Stimulated activated CD8-positive, alpha-beta memory T cell treated with anti-CD3 and anti-CD28 coated beads, Interleukin-7, amount 100 ng/mL, for 24 hours (primary cell): ENCODE measurements at places on chromosomes 12 and 14.
A peak's percentile ranks its signal among the peaks of the same experiment; 100 is the strongest.

GRCh38 chr12:62123721-62124203 is 136.4 kb upstream of the USP15 start:
- DNase-seq = no peak

DNA sequence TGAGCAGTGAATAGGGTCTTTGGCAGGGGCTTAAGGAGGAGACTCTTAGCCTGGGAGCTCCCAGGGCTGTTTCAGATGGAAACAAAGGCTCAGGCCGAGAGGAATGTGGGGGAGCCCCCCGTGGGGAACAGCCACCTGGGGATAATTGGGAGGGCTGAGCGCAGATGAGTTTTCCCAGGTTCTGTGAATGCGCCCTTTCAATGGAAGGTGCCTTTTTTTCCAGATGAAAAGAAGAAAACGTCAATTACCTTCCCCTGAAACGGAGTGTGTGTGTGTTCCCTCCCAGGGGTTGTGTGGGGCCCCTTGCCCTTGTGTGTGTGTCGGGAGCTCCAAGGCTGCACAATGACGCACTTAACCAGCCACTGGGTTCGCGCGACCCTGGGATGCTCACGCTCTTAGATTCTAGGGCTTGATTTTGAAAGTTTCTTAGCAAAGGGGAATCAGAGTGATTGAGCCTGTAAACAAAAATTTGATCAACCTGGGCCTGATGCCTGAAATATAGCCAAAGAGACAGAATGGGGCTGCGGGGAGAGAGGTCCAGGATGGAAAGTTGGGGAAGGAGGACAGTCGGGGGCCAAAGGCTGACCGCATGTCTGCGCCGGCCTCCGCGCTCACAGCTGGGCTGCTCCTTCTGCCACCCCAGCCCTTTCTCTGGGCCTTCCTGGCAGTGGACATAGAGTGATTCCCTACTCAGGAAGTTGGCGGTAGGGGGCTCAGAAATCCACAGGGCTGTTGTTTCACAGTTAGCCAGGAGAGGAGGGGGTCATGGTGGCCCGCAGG is 14.6 kb downstream of the MEG3 start:
- DNase-seq = no peak

DNA sequence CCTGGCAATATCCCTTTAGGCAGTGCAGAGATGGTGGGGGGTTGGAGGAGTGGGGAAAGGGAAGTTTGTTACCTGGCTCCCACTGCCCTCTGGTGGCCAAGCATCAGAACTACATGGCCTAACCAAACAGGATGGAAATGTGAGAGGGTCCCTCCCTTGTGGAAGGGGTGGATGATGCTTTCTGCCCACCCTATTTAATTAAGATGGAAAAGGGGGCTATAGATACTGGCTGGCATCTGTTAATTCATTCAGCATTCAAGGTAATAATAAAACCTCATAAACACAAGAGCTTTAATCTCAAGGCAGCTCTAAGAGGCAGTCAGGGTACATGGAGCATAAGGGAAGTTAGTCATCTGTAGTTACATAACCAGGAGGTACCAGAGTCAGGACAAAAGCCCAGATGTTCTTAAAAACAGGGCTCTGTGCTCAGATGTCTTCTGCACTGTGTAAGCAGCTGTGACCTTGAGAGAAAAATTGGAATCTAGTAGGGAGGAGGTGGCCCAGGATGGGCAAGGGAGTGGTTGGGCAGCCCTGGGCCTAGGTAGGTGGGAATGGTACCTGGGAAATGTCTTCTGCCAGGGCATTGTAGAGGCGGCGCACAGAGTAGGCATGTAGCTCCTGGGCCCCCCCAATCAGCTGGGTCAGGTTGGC is 4.6 kb downstream of the AP1G2 start:
- peak; percentile 34 for DNase-seq

- no peak for DNase-seq
Observed at GRCh38 chr14:48665077-48665784, 920.9 kb downstream of the RPS29 start.

GRCh38 chr14:77183896-77184295 is 2.3 kb downstream of the TMEM63C start:
- no peak for DNase-seq

DNA sequence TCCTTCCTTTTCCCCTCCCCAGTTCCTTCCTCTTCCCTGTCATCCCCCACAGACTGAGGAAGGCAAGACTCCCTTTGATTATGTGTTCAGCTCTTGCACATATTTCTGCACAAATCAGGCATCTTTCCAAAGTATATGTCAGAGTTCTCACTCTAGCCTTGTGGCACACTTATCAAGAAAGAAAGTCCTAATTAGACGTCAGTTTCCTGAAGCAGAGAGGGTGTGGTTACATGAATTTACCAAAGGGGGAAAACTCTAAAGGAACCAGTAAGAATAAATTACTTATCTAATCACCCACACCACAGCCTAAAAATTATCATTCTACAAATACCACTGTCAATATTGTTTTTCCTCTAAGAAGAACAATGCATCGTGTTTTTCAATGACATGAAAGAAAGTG is 120.7 kb upstream of the GRIP1 start:
- DNase-seq = no peak

DNA sequence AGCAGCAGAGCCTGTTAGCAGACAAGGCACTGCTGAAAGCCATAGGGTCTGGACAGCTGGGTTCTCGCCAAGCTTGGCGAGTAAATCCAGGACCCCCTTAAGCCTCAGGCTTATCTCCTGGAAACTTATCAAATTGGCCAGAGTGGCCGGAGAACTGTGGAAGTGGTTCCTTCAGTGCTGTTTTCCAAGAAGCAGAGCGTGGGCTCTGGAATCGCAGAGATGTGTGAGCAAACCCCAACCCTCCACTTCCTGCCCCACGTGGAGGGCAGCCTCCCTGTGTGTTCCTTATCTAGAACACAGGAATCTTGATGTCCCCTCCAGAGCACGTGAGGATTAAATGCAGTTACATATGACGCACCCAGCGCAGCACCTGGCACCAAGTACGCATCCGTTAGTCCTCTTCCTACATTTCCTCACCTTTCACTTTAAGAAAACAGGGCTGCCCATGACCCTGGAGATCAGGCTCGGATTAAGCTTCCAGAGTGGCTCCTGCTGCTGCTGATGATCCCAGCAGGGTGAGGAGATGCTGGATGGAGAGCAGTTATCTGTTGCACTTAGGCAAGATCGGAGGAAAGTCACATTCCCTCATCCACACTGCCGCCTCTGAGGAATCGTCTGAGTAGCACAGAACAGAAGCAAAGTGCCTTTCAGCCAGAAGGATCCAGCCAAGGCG is 35.0 kb downstream of the MMAB start:
- no peak for DNase-seq

GRCh38 chr12:19066475-19067001 is 63.0 kb upstream of the PLEKHA5 start:
- DNase-seq = no peak

DNA sequence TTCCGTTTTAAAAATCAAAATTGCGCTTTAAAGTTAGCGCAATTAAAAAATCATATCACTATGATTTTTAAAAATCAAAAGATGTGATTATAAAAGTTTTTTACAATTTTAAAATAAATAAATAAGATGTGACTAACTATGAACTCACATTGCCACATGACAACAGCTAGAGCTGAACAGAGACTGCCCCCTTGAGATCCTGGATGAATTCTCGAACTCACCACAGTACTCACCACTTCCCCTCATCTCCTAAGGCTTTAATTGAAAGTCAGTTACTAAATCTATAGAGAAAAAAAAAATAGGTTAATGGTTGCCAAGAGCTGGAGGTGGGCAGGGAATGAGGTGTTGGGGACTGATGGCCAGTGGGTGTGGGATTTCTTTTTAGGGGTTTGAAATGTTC is 384.2 kb downstream of the ZFP36L1 start:
- no peak for DNase-seq

GRCh38 chr12:3896356-3896755 is 23.2 kb upstream of the PARP11 start:
- DNase-seq = no peak

GRCh38 chr12:132155771-132156572 is 11.7 kb downstream of the NOC4L start:
- no peak for DNase-seq

DNA sequence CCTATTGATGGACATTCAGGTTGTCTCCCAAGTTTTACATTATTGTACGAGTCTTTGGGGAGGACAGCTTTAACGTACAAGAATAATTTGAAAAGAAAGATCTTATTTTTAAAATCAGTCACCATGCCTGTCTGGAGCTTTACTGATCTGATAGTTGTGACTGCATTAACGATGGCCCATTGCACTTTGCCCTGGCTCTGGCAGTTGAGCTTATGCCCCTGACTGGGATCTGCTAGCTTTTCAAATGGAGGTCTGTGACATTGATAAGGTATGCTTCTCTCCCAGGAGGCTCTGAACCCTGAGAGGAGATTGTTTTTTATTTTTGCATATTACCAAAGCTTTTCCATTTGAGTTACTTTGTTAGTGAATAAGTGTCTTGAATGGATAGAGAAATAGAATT is 17.9 kb upstream of the RAB3IP start:
- no peak for DNase-seq

DNA sequence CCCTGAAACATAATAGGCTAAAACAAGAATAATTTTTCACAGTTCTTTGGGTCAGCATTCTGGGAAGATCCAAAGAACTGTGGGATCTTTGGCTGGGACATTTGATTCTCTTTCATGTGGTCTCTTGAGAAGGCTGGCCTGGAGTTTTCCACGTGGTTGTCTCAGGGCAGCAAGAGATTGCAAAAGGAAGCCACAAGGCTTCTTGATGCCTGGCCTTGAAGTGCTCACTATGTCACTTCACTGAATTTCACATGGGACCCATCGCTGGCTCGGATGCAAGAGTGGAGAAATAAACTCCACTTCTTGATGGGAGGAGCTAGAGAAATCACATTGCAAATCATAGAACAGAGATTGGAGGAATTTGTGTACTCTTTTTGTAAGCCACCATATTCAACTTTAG is 343.4 kb downstream of the MED13L start:
- no peak for DNase-seq

- DNase-seq = no peak
Observed at GRCh38 chr12:88258396-88258795, 116.3 kb downstream of the TMTC3 start.

GRCh38 chr12:56212361-56212760 is 9.4 kb downstream of the RNF41 start:
- no peak for DNase-seq

- no peak for DNase-seq
Observed at GRCh38 chr14:37668646-37669045, 73.2 kb downstream of the TTC6 start.

DNA sequence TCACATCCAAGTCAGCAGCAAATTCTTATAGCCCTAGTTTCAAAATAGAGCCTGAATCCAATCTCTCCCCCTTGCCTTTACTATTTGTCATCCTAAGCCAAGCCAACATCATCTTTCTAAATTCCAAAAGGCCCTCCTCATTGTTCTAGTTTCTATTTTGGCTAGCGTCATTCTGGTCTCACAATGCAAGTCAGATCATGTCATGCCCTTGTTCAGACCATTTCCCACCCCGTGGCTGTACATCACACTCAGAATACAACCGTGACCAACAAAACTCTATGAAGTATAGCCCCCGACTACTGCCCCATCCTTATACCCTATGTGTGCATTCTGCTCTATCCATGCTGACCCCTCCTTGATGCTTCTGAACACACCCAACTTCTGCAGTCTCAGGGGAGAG is 12.3 kb upstream of the GNG2 start:
- DNase-seq = no peak

GRCh38 chr12:7065073-7065623 is 4.6 kb downstream of the C1S start:
- no peak for DNase-seq

- DNase-seq = no peak
Observed at GRCh38 chr12:10069099-10069498, 29.7 kb downstream of the CLEC1A start.

DNA sequence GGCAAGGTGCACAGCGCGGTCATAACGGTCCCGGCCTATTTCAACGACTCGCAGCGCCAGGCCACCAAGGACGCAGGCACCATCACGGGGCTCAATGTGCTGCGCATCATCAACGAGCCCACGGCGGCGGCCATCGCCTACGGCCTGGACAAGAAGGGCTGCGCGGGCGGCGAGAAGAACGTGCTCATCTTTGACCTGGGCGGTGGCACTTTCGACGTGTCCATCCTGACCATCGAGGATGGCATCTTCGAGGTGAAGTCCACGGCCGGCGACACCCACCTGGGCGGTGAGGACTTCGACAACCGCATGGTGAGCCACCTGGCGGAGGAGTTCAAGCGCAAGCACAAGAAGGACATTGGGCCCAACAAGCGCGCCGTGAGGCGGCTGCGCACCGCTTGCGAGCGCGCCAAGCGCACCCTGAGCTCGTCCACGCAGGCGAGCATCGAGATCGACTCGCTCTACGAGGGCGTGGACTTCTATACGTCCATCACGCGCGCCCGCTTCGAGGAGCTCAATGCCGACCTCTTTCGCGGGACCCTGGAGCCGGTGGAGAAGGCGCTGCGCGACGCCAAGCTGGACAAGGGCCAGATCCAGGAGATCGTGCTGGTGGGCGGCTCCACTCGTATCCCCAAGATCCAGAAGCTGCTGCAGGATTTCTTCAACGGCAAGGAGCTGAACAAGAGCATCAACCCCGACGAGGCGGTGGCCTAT is 875 bp downstream of the HSPA2 start:
- DNase-seq = no peak

GRCh38 chr14:48125654-48126053 is 450.2 kb upstream of the MDGA2 start:
- no peak for DNase-seq

DNA sequence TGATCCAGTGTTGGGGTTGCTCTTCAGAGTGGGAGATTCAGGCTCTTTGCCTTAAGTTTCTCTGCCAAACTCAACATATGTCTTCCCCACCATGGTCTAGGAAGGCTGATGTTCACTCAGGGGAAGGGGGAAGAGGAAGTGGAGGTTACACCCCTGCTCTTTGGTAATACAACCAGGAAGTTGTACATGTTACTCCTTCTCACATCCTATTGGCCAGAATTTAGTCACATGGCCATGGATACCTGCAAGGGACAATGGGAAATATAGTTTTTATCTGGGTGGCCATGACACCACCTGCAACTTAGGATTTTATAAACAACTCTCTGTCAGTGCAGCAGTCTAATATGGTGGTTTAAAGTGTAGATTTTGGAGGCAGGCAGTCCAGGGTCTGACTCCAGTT is 150.9 kb downstream of the TBX5 start:
- no peak for DNase-seq
